ENCODE measurements at places on chromosomes 16 and 17.
A peak's percentile ranks its signal among the peaks of the same experiment; 100 is the strongest.

DNA sequence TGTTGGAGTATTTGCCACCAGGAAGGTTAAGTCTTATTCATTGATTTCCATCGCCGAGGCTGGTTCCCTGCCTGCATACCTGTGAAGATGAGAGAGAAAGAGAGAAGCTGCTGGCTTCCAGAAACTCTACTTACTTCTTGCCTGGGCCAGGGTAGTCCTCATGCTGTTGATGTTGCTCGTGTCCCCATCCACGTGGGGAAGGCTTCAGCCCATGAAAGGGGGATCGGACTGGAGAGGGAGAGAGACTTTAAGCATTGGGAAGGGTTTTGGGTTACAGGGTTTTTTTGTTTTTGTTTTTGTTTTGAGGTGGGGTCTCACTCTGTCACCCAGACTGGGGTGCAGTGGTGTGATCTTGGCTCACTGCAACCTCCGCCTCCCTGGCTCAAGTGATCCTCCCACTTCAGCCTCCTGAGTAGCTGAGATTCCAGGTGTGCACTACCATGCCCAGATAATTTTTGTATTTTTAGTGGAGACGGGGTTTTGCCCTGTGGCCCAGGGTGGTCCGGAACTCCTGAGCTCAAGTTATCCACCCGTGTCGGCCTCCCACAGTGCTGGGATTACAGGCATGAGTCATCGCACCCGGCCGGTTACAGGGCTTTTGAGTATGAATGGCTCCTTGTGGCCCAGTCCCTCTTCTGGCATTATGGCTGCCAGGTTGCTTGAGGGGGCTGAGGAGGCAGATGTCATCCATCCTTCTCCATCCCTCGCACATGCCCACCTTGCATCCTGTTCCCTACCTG, 26.6 kb downstream of the ITGB3 start:
- DNase-seq = peak; percentile 75

- DNase-seq = no peak
Measured at GRCh38 chr16:29114574-29114973, 129.7 kb downstream of the LAT start.

DNA sequence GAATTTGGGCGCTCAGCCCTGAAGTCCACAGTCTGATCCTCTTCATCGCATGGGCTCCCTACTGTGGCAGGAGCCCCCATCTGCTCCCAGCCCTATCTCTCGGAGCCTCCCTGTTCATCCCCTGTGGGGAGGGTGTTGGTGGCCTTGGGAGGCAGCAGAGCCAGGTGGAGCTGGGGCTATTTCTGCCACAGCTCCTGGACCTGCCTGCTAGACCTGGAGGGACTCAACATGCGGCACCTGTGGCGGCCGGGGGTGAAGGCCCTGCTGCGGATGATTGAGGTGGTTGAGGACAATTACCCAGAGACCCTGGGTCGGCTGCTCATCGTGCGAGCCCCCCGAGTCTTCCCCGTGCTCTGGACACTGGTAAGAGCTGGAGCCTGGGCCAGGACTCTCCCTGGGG, 30.5 kb downstream of the NAGPA start:
- no peak for DNase-seq

GRCh38 chr17:44086364-44087311, 16.1 kb downstream of the G6PC3 start:
- DNase-seq = peak; percentile 89

GRCh38 chr17:17767154-17767869, 69.5 kb downstream of the SREBF1 start:
- peak; percentile 84 for DNase-seq

DNA sequence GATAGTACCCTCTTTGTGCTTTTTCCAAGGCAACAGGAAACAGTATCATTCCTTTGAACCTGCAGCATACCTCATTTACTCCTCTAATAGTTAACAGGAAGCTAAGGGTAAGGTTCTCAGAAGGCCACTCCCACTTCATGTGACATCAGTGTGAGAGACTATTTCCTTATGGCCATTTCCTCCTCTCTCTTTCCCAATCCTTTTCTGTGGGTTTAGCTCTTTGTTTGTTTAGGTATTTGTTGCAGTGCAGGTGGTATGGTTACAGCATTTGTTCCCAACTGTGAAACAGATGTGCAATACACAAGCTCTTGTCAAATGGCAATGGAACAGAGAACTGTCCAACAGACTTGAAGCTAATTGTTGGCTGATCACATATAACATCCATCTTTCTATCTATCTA, 14.7 kb downstream of the TMC5 start:
- no peak for DNase-seq

- DNase-seq = peak; percentile 75
Measured at GRCh38 chr17:77887464-77888241, 70.8 kb upstream of the TNRC6C start.

DNA sequence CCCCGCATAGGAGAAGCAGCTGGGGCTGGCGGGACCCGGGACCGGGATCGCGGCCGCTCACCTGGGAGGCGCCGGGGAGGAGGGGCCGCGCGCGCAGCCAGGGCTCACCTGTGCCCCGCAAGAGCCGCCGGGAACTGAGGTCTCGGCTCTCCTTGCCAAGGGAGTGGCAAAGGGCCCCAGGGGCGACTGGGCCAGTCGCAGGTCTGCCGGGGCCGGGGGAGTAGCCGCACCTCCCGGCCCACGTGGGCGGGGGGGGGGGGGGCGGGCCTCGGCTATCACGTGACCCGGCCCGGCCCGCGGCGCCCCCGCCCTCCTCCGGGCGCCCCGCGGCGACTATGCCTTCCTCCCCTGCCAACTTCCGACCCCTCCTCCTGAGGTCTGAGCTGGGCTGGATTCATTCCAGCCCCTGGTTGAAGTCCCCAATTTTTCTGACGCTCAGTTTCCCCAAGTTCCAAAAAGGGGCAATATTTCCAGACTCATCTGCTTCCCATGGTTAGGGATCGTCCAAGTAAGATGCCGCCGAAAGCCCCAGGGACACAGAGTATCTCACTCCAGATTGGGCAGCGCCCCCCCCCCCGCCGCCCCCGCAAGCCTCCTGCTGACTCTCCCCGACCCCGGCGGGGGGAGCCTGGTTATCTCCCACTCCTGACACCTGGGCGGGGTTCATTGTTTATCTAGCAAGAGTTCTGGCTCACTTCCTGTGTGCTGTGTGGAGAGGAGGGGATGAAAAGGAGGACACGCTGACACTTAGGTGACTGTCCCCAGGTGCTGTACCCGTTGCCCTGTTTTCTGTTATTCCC, at the start of gene TMC6:
TMC6 (minus strand) TSS at position 205 of the 800 bp plus-strand sequence. CDS start 1,923 bp downstream, outside the sequence.
- peak; percentile 42 for DNase-seq

- DNase-seq = no peak
Measured at GRCh38 chr17:60393840-60394723, 2.1 kb upstream of the USP32 start.

DNA sequence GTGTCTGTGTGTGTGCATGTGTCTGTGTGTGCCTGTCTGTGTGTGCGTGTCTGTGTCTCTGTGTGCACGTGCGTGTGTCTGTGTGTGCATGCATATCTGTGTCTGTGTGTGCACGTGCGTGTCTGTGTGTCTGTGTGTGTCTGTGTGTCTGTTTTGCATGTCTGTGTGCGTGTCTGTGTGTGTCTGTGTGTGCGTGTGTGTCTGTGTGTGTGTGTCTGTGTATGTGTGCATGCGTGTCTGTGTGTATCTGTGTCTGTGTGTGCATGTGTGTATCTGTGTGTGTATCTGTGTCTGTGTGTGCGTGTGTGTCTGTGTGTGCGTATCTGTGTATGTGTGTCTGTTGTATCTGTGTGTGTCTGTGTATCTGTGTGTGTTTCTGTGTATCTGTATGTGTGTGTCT, 5.4 kb downstream of the GSG1L2 start:
- no peak for DNase-seq

DNA sequence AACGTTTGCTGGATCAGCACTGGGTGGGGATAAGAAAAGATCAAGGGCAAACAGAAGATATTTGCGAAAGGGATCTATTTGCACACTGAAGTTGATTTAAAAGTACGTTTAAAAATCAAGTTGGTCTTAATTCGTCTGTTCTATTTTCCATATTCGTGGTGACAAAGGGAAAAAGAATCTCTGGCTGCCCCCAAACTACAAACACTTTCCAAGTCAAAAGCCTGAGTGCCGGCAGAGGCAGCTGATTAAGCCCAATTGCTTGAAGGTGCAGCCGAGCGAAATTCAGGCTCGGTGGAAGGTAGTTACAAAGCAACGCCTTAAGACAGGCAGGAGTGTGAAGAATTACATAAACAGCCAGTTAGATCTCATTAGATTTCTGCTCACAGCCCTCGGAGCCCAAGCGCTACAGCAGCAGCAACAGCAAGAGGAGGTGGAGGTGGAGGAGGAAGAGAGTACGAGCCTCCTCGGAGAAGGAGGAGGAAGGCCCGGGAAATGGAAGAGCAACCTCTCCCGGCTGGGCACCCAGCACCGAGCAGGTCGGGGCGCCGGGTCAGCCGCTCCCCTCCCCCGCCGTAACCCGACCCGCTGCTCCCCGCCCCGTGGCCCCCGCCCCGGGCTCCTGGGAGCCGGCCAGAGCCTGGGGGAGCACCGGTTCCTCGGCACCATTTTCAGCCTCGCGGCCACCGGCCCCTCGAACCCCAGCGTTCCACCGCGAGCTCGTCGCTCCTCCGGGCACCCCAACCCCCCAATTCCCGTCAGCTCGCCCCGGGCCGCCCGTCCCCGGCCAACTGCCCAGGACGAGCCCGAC, 890 bp downstream of the TOB1 start:
- peak; percentile 68 for DNase-seq

- peak; percentile 71 for DNase-seq
Measured at GRCh38 chr16:87178977-87179376, 138.2 kb downstream of the C16orf95 start.

GRCh38 chr17:80455336-80455710, 21.1 kb downstream of the NPTX1 start:
- no peak for DNase-seq

DNA sequence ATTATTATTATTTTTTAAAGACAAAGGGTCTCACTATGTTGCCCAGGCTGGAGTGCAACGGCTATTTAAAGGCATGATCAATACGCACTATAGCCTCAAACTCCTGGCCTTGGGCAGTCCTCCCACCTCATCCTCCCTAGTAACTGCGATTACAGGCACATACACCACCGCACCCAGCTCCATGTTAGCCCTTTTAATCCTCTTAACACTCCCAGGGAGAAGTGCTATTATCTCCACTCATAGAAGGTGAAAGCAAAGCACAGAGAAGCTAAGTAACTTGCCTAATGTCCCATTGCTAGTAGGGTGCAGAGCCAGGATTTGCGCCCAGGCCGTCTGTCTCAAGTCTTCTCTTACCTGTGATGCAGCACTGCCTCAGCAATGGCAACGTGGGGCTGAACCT, 5.0 kb downstream of the HAS3 start:
- DNase-seq = no peak

DNA sequence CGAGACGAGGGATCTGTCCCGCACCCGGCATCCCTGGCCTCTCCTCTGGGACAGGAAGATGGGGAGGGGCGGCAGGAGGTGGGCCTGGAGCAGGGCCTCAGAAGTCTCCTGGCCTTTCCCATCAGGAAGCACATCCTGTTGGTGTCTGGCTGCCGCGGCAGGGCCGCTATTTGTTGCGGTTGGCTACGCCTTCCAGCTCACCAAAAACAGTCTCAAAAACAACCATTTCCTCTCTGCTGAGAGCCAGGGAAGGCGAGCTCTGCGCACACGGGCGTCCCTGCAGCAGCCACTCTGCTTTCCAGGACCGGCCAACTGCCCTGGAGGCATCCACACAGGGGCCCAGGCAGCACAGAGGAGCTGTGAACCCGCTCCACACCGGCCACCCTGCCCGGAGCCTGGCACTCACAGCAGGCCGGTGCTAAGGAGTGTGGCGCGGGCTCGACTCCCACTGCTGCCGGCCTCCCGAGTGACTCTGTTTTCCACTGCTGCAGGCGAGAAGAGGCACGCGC, at the start of gene TMEM204:
TMEM204 (plus strand) TSS at position 224 of the 509 bp plus-strand sequence. CDS start 610 bp downstream, outside the sequence.
- DNase-seq = no peak

- DNase-seq = no peak
Measured at GRCh38 chr17:40714473-40714872, 10.9 kb upstream of the KRT24 start.

DNA sequence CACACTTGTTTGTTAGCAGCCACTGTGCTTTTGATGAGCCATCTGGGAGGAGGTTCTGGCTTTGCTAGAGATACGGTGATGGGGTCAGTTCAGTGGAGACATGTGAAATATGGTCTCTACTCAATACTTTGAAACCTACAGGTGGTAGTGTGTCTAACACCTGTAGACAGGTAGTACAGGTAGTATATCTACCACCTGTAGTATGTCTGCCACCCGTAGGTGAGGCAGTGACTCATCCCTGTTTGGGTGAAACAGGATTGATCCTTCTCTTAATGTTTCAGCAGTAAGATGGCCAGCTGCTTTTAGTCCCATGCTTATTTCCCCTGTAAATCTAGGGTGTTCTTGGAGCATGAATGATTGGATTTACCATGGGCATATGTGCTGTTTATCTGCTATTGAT, 240.8 kb downstream of the SNX29 start:
- DNase-seq = no peak

DNA sequence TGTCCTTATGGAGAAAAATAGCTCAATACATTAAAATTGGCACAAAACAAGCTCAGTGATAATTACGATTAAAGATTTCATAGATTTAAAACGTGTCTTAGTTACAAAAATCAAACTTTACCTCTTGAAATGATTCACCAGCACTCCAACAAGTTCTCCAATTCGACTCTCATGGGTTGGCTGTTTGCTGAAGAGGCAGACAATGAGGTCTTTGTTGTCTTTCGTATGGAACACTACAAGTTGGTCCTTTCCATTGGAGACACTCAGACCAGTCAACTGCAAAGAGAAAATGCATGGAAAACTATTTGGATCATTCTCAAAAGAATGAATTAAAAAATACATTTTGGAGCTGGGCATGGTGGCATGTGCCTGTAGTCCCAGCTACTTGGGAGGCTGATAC, 118.2 kb downstream of the CDK5R1 start:
- no peak for DNase-seq
